ENCODE measurements at places on chromosomes 6 and 20. TPM values are rescaled to one million over a fixed set of nuclear protein-coding genes. Genes with fewer than 3 reads are reported as not detected.

GRCh38 chr6:165580136-165580535 lies 82.9 kb downstream of the PDE10A start:
- DNase-seq: no peak

DNA sequence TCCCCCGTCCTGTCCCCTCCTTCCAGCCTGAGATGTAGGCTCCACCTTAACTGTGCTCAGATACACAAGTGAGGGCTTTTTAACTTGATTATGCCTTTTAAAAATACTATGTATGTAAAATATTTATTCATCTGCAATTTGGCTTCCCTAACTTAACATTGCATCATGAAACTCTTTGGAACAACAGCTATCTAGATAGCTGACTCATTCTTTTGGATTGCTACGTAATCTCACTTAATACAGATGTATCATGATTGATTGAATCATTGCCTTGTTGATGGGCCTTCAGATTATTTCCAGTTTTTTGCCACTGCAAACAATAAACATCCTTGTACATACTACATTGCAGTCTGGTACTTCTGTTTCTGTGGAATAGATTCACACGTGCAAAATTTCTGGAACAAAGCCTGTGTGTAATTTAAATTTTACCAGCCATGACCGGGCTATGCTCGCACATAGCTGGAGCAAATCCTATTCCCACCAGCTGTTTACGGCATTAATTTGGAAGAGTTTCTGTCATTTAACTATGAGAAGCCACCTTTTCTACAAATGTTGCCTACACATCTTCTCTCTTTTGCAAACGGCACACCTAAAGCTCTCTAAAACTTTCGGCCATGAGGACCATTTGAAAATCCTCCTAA lies 6.5 kb downstream of the PRND start:
- no peak for DNase-seq

DNA sequence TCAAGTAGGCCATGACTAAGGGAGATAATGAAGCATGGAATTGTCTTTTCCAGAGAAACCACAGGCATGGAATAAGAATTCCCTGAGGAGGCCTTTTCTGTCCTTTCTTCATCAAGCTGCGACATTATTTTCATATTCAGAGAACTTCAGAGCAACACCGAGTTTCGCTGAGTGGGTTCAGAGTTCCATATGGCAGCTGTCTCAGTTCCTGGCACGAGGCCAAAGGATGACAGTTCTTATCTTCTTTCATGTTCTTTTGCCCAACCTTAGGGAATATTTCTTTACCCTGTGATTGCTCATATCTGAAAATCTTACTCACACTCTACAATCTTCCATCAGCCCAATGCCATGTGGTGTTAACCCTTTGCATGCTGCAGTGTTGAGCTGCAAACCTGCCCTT lies 135.3 kb upstream of the BMP2 start:
- no peak for DNase-seq

- DNase-seq: no peak
Observed at GRCh38 chr6:105680131-105680530, 277.2 kb upstream of the PREP start.

GRCh38 chr6:13457577-13457976 lies 29.8 kb downstream of the GFOD1 start:
- no peak for DNase-seq

DNA sequence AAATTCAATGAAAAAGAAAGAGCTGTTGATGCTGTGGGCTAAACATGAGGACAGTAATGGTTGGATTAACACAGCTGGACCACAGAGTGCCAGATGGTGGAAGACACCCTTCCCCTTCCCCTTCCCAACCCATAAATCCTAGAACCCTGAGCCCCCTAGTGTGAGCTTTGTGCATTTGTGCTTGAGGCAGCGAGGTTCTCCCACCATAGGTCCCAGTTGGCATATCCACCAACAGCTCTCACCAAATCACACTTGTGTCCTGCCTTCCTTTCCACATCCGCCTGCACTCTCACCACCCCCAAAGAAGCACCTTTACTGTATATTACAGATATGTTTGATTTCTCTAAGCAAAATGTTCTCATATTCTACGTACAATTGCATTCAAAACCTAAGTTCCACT lies 32.8 kb upstream of the HBS1L start:
- DNase-seq: no peak

GRCh38 chr6:3282476-3283236 lies 23.9 kb downstream of the PSMG4 start:
- no peak for DNase-seq

DNA sequence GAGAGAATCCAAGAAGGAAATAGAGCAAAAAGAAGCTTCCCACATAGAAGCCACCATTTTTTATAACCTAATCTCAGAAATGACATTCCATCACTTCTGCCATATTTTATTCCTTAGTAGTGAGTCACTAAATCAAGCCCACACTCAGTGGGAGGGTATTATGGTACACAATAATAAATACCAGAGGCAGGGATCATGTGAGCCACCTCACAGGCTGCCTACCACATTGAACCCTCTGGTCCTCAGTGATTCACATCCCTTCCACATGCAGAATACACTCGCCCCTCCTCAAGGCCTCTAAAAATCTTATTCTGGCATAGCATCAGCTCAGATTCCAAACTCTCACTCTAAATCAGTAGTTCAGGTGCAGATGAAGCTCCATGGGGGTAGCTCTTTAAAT lies 49.4 kb downstream of the TMC2 start:
- no peak for DNase-seq

DNA sequence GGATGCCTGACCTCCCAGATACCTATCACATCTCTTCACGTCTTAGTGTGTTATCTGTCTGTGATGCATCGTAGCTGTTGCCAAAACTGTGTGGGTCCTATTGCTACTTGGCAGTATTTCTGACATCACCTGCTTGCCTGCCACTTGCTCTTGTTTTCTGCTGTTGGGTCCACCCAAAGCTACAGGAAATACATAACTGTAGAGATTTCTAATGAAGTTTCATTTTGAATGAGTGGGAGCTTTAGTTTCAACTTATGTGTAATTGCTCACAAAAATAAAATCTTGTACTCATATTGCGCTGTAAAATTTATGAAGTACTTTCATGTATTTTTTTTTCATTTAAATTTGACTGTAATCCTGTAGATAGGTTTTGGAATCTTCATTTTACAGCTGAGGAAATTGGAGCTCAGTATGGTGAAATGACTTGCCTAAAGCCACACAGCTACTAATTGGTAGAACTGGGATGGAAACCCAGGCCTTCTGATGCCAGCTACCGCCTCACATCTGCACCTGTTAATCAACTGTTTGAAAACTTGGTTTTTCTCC lies 113.6 kb upstream of the MAN1A1 start:
- no peak for DNase-seq

SLC2A10 gene
- 11.1 TPM for total RNA-seq

- DNase-seq: no peak
Observed at GRCh38 chr20:6014957-6015356, 38.9 kb downstream of the LRRN4 start.
